SW480 (cell line): ENCODE measurements at places on chromosomes 2 and 18.

DNA sequence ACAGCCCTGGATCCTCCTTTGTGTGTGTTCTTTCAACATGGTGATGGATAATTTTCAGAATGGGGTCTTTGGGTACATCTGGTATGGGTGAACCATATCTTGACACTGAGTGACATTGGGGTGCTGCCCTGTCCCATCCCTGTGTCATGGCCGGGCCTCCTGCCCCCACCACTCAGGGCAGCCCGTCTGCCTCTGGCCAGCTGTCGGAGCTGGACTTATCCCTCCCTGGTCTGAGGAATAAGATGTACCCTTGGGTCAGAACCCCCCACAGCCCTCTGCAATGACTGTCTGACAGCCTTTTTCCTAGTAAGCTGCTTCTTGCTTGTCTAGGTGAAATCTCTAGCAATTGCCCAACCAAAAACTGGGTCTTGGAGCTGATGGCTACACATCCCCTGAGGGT lies 142.9 kb downstream of the SH3RF3 start:
- DNase-seq, result no peak

GRCh38 chr2:71551631-71551915 lies 98.2 kb downstream of the DYSF start:
- no peak for DNase-seq

DNA sequence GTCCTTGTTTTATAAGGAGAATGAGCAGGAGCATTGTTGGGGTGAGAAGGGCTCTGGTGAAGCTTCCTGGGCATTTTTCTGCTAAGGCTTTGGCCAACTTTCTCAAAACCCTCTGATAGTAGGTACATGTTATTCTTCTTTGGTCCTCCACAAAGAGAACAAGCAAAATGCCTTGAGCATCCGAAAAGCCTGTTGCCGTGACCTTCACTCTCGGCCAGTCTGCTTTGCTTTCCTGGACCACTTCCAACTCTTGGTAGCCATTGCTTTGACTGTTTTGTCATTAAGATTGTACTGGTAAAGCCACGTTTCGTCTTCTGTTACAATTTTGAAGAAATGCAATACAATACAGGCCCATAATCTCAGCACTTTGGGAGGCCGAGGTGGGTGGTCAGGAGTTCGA lies 27.4 kb upstream of the ALLC start:
- no peak for DNase-seq

DNA sequence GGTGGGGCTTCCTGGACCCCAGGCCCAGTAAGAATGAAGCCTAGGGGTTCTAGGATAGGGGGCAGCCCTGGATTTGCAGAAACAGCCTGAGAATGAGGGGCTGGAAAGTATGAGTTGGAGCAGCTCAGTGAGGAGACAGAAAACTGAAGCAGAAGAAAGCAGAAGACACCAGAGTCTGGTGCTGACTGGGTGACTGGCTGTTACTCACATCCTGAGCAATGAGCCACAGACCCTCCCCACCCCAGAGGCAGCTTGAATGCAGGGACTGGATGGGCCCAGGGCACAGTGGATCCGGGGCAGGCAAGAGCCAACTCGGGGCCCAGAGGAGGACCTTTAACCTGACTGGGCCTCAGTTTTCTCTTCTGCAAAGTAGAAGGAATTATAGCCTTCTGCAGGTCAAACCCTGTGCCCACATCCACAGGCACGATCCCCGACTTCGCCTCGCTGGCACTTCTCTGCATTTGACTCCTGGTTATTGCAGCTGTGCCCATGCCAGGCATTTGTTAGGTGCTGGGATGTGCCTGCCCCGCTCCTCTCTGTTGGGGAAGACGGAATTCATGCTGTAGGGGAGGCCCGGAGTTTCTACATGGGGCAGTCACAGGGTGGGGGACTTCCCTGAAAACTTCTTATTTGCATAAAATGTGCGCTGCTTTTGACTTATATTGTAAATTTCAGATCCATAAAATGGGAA lies 8.5 kb downstream of the STEAP3 start:
- no peak for DNase-seq

DNA sequence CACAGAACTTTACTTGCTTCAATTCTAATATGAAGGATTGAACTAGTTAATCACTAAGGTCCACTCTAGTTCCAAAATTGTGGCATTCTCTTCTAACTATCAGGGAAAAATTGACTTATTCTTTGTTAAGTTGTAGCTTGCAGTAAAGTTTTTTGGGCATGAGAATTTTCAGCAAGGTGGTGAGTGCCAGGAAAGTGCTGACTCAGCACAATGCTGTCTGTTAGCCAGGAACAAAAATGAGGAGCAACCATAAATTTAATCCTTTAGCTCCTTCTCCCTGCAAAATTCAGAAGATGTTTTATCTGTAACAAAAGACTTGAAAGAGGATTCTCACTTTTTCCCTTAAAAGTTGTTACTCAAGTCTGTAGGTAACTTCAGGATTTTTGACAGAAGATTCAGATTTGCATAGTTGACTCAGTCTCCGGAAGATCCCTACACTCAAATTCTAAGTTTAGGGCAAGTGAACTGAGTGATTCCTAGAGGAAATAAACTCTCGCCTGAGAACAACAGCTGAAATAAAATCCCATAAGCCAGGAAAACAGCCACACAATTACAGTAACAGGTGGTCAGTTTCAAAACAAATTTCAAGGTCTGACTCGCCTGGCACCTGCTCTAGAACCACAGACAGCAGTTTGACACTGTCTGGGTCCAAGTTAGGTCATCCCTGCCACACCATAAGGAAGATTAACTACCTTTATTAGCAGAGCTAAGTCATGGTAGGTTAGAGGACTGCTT lies 20.2 kb upstream of the DARS1 start:
- no peak for DNase-seq

DNA sequence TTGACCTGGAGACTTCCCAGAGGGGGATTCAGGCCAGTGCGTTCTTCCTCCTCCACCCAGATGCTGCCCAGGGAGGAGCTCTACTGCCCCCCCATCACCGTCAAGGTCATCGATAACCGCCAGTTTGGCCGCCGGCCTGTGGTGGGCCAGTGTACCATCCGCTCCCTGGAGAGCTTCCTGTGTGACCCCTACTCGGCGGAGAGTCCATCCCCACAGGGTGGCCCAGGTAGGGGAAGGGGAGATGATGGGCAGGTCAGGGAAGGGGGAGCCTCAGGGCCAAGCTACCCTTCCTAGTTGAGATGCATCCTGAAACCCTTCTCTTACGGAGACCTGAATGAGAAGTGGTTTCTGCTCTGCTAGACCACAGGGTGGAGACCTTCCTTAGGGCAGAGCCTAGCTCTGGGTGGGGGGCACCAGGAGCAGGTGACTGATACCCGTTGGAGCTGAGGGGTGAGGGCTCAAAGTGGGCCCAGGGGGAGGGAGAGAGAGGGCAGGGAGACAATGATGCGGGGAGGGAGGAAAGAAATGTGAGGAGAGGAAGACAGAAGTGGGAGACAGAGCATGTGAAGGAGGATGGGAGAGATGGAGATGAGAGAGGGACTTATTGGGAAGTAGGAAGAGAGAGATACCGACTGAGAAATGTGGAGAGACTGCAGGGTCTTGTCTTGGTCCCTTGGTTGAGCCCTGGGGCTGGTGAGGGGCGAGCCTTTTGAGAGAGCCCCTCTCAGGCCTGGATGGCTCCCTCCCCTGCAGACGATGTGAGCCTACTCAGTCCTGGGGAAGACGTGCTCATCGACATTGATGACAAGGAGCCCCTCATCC lies 159.4 kb downstream of the DYSF start:
- no peak for DNase-seq

- DNase-seq, result no peak
These were observed 209.6 kb upstream of the HNRNPA3 start for GRCh38 chr2:177002983-177003382.

DNA sequence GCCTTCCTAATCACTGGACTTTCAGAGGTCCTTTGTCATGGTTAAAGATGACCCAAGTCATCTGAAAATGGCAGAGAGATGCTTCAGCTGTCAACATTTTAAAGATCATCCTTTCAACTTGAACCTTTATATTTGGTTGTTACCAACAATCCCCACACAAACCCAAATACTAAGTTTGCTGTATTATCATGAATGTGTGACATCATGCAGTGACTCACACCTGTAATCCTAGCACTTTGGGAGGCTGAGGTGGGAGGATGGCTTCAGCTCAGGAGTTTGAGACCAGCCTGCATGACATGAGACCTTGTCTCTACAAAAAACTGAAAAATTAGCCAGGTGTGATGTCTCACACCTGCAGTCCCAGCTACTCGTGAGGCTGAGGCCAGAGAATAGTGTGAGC lies 55.2 kb upstream of the NRP2 start:
- DNase-seq, result no peak

DNA sequence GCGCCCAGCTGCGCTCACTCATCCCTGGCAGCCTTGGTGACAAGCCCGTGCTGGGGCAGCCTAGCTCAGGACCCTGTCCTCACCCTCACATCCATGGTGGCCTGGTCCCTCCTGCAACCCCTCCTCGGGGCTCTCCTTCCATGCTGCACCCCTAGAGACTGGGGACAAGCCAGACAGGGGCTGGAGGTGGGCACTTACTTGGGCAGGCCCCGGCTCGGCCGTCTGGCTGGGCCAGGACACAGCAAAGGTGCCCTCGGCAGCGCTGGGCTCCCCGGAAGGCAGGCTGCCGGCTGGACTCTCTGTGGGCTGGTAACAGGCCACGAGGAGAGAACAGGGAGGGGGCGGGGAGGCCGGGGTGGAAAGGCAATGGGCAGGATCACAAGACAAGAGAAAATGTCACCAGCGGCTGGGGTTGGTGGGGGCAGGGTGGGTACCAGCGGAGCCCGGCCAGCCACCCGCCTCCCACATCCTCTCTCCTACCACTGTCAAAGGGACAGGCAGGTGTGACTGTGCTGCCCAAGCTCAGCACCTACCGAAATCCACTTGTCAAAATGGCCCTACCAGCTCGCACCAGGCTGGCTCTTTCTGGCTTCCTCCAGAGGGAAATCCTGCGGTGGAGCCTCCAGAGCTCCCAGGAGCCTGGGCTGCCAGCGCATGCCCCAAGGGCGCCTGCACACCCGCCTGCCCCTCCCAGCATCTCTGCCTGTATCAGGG lies 54.7 kb downstream of the BIN1 start:
- DNase-seq, result no peak
